Activated CD8-positive, alpha-beta memory T cell treated with anti-CD3 and anti-CD28 coated beads for 48 hours (primary cell): ENCODE measurements at places on chromosomes 6 and 20.

GRCh38 chr20:5369629-5370028 is 52.9 kb upstream of the PROKR2 start:
- no peak for DNase-seq

DNA sequence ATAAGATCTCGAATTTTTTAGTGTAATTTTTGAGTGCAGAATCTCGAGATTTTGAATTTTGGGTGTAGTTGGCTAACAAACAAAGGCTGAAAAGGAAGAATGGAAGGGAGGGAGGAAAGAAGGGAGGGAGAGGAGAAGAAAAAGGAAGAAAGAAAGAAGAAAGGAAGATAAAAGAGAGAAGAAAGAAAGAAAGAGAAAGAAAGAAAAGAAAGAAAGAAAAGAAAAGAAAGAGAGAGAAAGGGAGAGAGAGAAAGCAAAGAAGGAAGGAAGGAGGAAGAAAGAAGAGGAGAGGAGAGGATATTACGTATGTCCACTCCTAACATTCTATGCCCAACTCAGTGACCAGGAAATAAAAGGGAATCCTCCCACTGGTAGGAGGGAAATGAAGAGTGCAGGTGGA is 169.6 kb downstream of the TBXT start:
- no peak for DNase-seq

DNA sequence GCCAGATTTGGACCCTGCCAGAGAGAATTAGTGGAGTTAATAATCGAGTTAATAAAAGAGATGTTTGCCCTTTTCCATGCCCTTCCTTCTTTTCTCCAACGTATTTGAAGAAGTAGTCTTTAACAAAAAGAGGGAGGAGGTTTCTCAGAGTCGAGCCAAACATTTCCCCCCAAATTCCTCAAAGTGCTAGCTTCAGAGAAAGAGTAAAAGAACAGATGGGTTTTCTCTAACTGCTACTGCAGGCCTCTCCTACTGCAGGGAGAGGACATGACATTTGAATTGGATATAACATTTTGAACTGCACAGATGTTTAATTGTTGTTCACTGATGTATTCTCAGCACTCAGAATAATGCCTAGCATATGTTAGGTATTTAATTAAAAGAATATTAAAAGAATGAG is 25.5 kb downstream of the RWDD2A start:
- DNase-seq = no peak

GRCh38 chr6:68891419-68891818 is 256.3 kb downstream of the ADGRB3 start:
- DNase-seq = no peak
